Inflammatory macrophage (primary cell): ENCODE measurements at places on chromosomes 1 and 21.
A peak's percentile ranks its signal among the peaks of the same experiment; 100 is the strongest.

DNA sequence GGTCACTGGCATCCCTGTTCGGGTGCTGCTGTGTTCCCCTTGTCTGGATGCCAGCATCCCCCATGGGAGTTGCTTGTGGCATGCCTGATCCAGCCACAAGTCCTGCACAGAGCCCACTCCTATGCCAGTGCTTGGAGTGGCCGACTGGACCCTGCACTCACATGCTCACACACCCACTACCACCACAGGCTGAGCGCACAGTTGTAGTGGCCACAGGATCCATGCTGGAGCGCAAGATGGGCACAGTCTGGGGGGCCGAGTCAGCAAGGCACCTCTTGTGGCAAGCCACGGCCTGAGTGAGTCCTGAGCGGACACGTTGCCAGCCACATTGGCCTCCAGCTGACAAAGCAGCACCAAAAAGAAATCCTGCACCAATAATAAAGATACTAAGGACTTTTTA lies 661.6 kb upstream of the TMPRSS15 start:
- DNase-seq = no peak

DNA sequence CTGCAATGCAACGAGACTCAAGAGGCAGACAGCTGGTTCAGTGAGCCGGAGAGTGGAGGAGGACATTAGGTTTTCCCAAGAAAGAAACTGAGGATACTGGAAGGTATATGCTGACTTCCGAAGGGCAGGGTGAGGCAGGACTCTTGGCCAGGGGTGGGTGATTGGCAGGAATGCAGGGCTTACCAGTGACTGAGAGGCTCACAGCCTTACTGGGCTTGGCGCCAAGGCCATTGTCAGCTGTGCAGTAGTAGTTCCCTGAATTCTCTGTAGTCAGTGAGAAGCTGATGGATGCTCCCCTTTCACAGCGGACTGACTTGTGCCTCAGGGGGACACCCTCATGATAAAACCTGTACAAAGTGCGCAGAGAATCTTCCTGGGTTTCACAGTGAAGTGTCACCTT lies 9.6 kb downstream of the FCRL5 start:
- no peak for DNase-seq

GRCh38 chr1:177979272-177979671 lies 9.4 kb upstream of the SEC16B start:
- DNase-seq = no peak

GRCh38 chr1:238139713-238140112 lies 249.0 kb upstream of the ZP4 start:
- no peak for DNase-seq

- peak; percentile 59 for DNase-seq
Observed at GRCh38 chr1:234398849-234399381, 25.7 kb downstream of the COA6 start.

GRCh38 chr1:173507847-173508209 lies 30.7 kb downstream of the PRDX6 start:
- DNase-seq = no peak

DNA sequence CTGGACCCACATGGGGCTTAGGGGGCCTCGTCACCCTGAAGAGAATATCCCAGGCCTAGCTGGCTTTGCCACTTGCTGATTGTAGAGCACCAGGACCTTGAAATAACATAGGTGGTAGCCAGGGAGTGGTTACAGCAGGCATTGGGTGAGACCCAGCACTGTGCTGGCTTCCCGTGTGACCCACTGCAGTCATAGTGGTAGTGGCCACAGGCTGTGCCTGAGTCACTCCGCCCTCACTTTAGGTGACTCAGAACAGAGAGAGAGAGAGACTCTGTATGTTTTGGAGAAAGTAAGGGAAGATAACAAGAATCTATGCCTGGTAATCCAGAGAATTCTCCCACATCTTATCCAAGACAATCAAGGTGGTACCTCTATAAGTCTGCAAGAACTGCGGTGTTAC lies 98.7 kb upstream of the LHX8 start:
- DNase-seq = no peak

DNA sequence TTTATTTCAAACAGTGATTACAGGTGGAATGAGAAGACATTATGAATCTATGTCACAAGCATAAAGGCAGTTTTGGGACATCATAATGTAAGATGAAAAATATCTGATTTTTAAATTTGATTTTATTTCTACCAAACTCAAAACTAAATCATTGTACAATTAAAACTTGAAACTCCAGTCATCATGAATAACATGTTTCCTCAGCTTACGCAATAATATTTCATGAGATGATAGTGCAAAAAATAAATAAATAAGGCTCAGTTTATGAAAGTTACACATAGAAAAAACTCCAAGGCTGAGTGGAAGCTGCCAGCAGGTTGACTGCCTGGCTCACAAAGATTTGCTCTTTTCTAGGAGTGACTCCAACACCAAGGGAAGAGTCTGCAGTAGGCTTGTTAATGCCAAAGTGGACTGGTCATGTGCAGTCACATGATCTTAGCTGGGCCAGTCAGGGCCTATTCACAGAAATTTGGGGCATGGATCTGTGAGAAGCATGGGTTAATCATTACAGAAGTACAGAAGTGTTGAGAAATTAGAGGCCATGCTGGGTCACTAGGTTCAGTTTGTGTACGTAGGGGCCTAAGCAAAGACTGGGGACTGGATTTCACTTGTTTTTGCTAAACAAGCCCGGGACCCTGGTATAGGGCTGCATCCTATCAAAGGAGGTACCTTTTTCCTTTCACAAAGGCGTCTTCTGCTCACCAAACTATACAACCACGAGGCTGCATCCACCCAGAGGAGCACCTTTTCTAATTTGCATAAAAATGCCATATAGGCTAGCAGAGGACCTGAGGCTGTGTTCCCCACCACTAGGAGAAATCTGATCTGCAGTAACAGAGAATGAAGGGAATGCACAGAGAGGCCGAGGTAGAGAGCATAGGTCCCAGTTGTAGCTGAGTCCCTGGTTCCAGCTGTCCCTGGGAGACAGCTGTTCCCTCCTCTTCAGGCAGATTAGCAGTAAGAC lies 4.9 kb upstream of the ABCA4 start:
- no peak for DNase-seq

DNA sequence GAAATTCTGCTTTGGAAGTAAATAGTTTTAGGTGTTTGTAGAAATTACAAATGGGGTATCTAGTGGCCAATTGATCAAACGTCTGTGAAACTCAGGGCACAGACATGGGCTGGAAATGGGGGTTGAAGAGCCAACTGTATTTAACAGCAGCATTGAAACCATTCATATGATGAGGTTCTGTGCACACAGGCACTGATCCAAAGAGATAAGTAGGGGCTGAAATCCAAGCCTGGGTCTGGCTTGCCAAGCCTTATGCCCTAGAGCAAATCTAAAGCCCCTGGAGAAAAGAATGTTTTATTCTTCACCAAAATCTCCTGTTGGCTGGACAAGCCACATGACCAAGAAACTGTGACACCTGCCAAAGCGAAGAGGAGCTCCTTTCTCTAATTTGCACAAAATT lies 67.6 kb upstream of the ST6GALNAC5 start:
- no peak for DNase-seq

GRCh38 chr1:20361805-20362381 lies 71.2 kb downstream of the VWA5B1 start:
- peak; percentile 38 for DNase-seq

DNA sequence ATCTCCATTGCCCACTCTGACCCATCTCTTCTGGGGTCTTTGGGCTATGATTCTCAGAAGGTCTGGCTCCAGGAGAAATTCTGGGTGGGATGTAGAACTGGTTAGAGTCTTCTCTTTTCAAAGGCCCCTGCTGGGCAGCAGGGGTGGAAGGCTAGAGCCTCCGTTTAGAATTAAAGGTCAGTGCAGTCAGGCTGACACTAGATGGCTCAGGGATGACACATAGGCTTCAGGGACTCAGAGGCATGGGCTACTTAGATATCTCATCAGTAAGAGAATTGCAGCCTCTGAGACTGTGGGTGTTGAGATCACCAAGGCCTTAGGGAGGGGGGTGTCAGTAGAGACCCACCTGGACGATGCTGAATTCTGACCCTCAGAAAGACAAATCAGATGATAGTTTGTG lies 12.6 kb upstream of the PPM1J start:
- no peak for DNase-seq

- no peak for DNase-seq
Observed at GRCh38 chr1:87346130-87346814, 17.6 kb downstream of the LMO4 start.

DNA sequence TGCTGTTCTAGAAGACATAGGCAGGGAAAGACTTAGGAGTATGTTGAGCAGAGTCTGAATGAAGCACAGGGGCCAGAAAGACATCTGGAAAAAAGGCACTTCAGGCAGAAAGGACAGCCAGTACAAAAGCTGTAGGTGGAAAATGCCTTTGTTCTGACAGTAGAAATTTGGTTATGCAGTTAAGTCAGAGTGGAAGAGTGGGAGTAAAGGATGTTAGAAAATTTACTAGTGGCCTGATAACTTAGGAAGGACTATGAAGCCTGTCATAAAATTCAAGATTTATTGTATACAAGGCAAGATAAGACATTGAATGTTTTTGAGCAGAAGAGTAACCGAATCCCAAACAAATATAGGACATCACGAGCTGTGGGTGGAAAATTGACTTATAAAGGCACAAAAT lies 987.9 kb downstream of the PLA2G4A start:
- DNase-seq = no peak
